ENCODE measurements at places on chromosomes 1 and 21. TPM values are rescaled to one million over a fixed set of nuclear protein-coding genes. Genes with fewer than 3 reads are reported as not detected.
A peak's percentile ranks its signal among the peaks of the same experiment; 100 is the strongest.

GPR52 gene
- 1.0 TPM for total RNA-seq

GRCh38 chr21:25186273-25186672, 421.0 kb downstream of the MRPL39 start:
- no peaks in the 10 kb centered on the region for H3K27me3 ChIP-seq
- no peaks in the 10 kb centered on the region for H3K36me3 ChIP-seq
- H3K4me1 ChIP-seq, result no peaks in the 10 kb centered on the region
- no peak for DNase-seq
- H3K4me3 ChIP-seq, result no peak overlapping the region

DNA sequence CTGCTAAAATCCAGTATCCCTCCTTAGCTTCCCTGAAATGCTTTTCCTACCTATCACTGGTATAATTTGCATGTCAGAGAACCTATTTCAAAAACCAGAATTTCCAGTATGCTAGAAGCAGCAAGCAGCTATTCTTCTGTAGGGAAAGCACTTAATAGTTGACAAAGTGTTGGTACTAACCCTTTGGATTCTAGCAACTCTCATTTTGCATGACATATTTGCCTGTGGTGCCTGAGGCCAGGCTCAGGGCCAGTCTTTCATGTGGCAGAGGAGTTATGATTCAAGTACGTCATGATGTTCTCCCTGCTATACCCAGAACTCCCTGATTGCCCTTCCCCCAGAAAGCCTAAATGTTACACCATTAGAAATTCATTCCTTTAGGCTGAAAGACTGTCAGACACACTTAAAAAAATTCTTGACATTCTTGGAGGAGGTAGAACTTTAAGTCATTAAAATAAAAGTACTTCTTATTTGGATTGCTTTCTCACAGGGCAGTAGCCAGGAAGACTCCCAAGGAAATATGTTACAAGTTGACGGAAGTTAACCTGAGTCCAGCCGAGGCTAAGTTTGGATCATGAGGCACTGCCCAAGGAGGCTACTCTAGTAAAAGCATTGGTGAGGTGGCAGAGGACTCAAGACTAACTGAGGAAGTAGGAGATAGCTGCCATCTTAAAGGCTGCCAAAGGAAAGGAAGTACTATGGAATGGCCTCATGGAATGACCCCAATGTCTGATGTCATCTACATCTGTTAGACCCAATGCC, 298.4 kb upstream of the SPAG17 start:
- no peak overlapping the region for H3K4me3 ChIP-seq
- no peaks in the 10 kb centered on the region for H3K27me3 ChIP-seq
- H3K36me3 ChIP-seq, result no peaks in the 10 kb centered on the region
- peaks cover 2% of the 10 kb centered on the region for H3K4me1 ChIP-seq

DNA sequence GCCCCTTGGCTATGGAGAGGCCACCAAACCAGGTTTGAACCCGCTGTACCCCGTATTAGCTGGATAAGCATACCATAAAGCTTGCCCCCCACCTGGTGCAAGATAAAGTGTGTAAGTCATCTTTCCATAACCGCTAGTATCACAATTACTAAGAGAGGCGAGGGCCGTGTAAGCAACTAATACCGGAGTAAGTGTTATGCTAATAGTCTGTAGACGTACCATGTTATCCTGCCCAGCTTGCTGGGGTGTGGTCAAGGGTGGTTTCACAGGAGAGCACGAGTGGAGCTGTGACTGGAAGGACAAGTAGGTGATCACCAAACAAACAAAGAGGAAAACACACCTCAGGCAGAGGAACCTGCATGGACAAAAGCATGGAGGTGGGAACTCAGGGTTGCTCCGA, 3.6 kb upstream of the TNFRSF1B start:
- H3K27me3 ChIP-seq, result peaks cover 19% of the 10 kb centered on the region
- no peak overlapping the region for H3K4me3 ChIP-seq
- DNase-seq, result no peak
- H3K27ac ChIP-seq, result no peak overlapping the region
- peaks cover 25% of the 10 kb centered on the region for H3K4me1 ChIP-seq
- no peaks in the 10 kb centered on the region for H3K36me3 ChIP-seq

DNA sequence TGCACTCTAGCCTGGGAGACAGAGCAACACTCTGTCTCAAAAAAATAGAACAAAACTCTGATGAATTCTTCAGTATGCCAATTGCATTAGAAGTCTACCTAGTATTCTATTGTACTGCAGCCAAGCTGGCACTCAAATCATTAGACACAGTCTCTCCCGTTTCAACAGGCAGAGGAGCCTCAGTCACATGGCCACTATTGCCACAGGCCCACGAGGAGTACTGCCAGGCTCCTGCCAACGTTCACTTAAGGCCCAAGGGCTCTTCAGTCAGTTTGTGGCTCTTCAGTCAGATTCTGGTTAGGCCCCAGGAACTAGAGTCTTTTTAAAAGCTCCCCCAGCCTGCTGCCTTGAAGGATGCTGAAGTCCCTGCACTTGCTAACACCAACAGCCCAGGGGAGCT, 73.4 kb downstream of the SH3BGR start:
- H3K27ac ChIP-seq, result no peak overlapping the region
- H3K27me3 ChIP-seq, result peaks cover 26% of the 10 kb centered on the region
- peaks cover 14% of the 10 kb centered on the region for H3K4me1 ChIP-seq
- no peak for DNase-seq
- H3K4me3 ChIP-seq, result no peak overlapping the region
- peaks cover 1% of the 10 kb centered on the region for H3K36me3 ChIP-seq

MTARC2 gene
- total RNA-seq, result 21.3 TPM

TTC4 gene
- total RNA-seq, result 12.7 TPM

PTAFR gene
- not detected for total RNA-seq

DNA sequence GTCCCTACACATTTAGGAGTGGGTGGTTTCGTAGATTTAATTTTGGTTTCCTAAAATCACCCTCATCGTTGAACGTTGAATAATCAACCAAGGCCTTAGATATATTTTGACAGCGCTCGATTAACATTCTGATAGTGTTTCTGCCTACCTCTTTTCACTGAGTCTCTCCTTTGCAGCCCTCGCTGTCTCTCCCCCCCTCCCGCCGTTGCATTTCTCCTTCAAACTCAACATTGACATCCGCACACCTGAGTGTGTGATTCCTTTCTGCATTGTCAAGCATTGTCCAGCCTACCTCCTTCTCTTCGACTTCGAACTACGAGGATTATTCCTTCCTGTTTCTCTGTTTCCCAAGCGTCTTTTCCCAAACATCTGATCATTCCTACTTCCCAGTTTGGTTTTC, 1.8 kb upstream of the ADAMTS1 start:
- DNase-seq, result no peak
- no peak overlapping the region for H3K27ac ChIP-seq
- H3K27me3 ChIP-seq, result no peaks in the 10 kb centered on the region
- H3K4me1 ChIP-seq, result peaks cover 35% of the 10 kb centered on the region
- H3K36me3 ChIP-seq, result peaks cover 5% of the 10 kb centered on the region

DNA sequence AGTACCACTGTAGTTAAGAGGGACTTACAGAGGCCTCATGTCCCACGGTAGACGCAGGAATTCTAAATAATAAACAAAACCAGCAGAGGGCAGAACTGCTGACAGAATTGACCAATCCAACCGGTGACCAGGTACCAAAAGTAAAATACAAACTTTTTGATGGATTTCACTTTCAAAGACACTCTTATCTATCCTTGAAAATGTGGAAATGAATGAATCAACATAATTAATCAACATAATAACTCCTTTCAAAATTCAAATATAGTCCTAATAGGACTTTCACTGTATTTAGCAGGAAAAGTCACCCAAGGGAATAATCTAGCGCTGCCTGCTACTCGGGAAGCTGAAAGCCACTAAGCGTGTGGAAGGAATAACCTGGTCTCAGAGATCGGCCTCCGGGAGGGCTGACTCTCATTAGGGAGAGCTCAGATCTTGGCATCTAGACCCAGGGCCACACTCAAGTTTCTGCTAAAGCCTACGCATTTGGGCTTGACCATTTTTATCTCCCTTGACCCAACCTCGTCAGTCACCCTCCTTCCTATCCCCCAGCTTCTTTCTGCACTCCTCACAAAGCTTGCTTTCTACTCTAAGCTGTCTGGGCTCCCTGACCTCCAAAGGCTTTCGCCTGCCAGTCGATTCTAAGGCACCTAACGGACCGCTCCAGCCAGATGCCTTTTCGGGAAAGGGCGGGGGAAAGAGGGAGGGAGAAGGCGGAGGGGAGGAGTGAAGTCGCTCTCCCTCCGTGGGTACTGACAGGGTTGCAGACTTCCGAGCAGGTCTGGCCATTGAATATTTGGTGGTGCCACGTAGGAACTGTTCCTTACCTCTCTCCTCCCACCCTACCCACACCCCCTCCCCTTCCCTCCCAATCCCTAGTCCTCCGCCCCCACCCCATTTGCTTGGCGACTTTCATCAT, 1.6 kb downstream of the COL11A1 start:
- no peak for DNase-seq
- H3K27ac ChIP-seq, result peak overlapping the region; percentile 83
- peak overlapping the region; percentile 81 for H3K4me3 ChIP-seq
- peaks cover 58% of the 10 kb centered on the region for H3K4me1 ChIP-seq

- peaks cover 28% of the 10 kb centered on the region for H3K4me1 ChIP-seq
- H3K27me3 ChIP-seq, result no peaks in the 10 kb centered on the region
- peaks cover 4% of the 10 kb centered on the region for H3K36me3 ChIP-seq
- peak overlapping the region; percentile 77 for H3K27ac ChIP-seq
- no peak overlapping the region for H3K4me3 ChIP-seq
Observed at GRCh38 chr21:16496609-16497008, 766.8 kb downstream of the USP25 start.

- H3K27me3 ChIP-seq, result peaks cover 6% of the 10 kb centered on the region
- no peaks in the 10 kb centered on the region for H3K4me1 ChIP-seq
- H3K27ac ChIP-seq, result no peak overlapping the region
- H3K4me3 ChIP-seq, result no peak overlapping the region
Observed at GRCh38 chr21:37967036-37967435, 50.8 kb upstream of the KCNJ6 start.

DNA sequence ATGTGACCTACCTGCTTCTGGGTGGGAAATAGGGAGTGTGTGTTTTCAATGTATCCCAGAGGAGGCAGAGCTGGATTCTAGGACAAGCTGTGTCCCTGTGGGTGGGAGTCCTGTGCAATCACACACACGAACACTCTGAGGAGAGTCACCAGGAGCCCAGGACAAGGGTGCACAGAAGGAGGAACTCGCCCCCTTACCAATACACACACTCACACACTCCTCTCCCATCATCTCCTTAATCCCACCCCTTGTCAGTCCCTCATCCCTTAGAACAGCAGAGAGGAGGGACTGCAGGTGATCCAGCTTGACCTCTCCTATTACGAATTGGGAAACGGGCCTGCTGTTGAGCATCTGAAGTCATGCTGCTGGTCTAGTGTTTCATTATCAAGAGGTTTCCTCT, 8.5 kb upstream of the MYBPHL start:
- H3K27ac ChIP-seq, result no peak overlapping the region
- no peak for DNase-seq
- no peak overlapping the region for H3K4me3 ChIP-seq
- H3K27me3 ChIP-seq, result no peaks in the 10 kb centered on the region

DNA sequence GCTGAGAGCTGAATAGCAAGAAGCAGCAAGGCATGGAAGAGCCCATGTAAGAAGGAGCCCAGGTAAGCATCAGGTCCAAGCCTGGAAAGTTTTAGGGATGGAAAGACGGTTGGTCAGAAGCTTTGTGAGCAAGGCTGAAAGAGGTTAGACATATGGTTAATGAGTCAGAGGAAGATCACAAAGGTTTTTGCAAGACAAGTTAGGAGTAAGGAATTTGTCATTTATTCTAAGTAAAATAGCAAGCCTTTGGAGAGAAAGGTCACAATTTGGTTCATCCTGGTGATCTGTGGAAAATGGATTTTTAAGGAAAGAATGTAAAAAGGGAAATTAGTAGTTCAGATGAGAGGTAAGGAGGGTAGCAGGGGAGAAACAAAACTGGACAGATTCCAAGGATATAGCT, 106.7 kb downstream of the DPYD start:
- H3K4me1 ChIP-seq, result peaks cover 5% of the 10 kb centered on the region
- H3K27me3 ChIP-seq, result no peaks in the 10 kb centered on the region
- H3K4me3 ChIP-seq, result no peak overlapping the region
- peaks cover 4% of the 10 kb centered on the region for H3K36me3 ChIP-seq

NAV1 gene
- 211 TPM for total RNA-seq

DNA sequence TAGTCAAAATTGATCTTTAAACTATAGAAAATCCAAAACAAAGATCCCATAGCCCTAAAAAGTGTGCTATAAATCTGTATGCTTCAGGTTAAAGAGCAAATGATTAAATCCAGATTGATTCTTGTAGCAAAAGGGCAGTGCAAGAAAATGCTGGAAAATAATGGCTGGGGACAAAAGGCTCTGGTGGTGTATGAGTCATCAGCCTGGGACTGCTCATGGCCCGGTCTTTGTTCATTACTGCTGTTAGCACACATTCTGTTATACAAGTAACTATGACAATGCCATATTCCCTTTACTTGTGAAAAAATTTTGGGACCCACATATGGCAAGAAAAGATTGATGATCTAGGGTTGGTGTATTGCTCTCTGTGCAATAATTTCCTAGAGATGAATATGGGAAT, 89.1 kb downstream of the RWDD3 start:
- no peaks in the 10 kb centered on the region for H3K4me1 ChIP-seq
- DNase-seq, result no peak
- no peaks in the 10 kb centered on the region for H3K36me3 ChIP-seq
- H3K4me3 ChIP-seq, result no peak overlapping the region

OR2T11 gene
- not detected for total RNA-seq

DNA sequence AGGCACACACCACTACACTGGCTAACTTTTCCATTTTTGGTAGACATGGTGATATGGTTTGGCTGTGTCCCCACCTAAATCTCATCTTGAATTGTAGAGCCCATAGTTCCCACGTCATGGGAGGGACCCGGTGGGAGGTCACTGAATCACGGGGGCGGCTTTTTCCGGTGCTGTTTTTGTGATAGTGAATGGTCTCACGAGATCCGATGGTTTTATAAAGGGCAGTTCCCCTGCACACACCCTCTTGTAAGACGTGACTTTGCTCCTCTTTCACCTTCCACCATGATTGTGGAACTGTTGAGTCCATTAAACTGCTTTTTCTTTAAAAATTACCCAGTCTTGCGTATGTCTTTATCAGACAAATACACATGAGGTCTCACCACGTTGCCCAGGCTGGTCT, 1.3 kb upstream of the FTCD start:
- no peak for DNase-seq
- no peaks in the 10 kb centered on the region for H3K4me1 ChIP-seq
- no peaks in the 10 kb centered on the region for H3K36me3 ChIP-seq
- H3K27me3 ChIP-seq, result no peaks in the 10 kb centered on the region
- no peak overlapping the region for H3K4me3 ChIP-seq

DNA sequence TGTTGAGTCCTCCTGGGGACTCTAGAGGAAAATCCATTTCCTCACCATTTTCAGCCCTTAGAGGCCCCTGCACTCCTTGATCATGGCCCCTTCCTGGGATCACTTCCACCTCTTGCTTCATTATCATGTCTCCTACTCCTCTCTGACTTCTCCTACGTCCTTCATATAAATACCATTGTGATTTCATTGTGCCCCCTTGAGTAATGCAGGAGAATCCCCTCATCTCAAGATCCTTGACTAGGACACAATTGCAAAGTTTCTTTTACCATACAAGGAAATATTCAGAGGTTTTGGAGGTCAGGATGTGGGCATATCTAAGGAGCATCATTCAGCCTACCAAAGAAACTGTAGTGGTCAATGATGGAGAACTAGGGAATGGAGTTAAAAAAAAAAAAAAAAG, 8.8 kb upstream of the GBP6 start:
- DNase-seq, result no peak
- no peak overlapping the region for H3K4me3 ChIP-seq
- peaks cover 2% of the 10 kb centered on the region for H3K4me1 ChIP-seq
- H3K27ac ChIP-seq, result no peak overlapping the region
- no peaks in the 10 kb centered on the region for H3K36me3 ChIP-seq
